ENCODE measurements at places on chromosomes 6 and 20.

GRCh38 chr20:51528263-51529027 lies 14.1 kb downstream of the NFATC2 start:
- DNase-seq, result no peak

DNA sequence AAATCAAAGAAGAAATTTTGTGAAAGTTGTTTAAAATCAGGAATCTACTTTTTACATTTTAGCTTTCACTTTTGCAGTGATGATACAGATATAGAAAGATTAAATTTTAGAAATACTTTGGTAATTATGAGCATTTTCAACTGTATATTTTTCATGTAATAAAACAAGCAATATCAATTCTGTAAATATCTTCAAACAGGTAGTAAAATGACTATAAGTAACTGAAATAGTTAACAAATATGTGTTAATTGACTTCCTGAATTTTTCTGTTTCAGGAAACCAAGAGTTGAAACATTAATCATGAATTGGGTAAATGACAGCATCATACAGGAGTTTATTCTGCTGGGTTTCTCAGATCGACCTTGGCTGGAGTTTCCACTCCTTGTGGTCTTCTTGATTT lies at the start of gene OR2B6:
Gene OR2B6 (plus strand): TSS at position 301 of the 400 bp plus-strand sequence. CDS start 0 bp downstream, at position 301.
- DNase-seq, result no peak

- DNase-seq, result no peak
Measured at GRCh38 chr20:34560141-34560523, 1.6 kb downstream of the MAP1LC3A start.

GRCh38 chr6:169851641-169852503 lies 100.5 kb downstream of the ERMARD start:
- no peak for DNase-seq

GRCh38 chr6:159713984-159714383 lies 13.3 kb upstream of the WTAP start:
- DNase-seq, result no peak

DNA sequence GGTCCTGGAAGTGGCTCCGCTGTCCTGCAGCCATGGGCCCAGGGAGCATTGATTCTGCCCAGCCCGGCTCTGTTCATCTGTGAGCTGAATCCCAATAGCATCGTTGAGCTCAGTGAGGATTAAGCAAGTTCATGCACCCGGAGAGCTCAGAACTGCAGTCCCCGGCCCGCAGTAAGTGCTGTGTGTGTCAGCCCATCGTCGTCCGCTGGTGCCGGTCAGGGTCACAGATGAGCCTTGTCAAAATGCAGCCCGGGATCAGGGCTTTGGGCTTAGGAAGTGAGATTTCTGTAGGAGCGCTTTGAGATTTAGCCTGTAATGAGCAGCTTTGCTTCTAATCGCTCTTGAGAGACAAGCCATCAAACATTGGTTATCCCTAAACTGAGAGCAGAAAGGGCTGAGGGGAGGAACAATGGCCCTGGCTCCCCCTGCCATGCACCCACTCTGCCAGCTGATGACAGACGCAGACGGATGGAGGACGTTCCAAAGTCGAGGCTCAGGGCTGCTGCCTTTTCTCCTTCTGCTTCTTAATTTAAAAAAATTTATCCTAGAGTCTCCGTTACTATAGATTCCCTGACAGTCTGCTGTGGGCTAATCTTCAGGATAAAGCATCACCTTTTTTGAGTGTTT lies 25.6 kb upstream of the SULF2 start:
- DNase-seq, result no peak

GRCh38 chr6:43985329-43985728 lies 141.9 kb downstream of the MRPL14 start:
- no peak for DNase-seq

- no peak for DNase-seq
Measured at GRCh38 chr20:48837014-48837413, 9.2 kb upstream of the PREX1 start.

DNA sequence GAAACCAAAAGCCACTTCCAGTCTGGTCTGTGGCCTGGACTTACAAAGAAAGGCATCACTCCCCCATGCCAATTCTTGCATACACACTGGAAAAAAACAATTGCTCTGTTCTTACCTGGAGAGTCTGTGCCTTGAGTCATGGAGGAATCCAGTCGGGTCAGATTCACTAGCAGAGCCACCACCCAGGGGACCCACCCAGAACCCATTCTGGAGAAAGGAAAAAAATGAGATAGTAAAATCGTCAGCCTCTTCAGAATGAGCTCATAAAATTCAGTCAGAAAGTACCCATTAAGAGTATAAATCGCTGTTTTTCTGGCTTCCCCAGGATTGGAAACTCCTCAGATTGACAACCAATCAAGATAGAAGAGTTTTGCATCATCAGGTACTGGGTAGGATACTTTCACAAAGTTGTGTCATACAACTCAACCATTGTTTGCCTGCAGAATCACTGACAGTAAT lies at the start of gene HLA-DOB:
Gene HLA-DOB (minus strand): TSS at position 257 of the 459 bp plus-strand sequence. CDS start 51 bp downstream, at position 206.
- no peak for DNase-seq

GRCh38 chr20:43750774-43751166 lies 24.0 kb upstream of the GTSF1L start:
- no peak for DNase-seq

GRCh38 chr20:51027035-51027795 lies 4.3 kb upstream of the KCNG1 start:
- DNase-seq, result no peak

GRCh38 chr6:13124131-13124530 lies 204.2 kb downstream of the TBC1D7 start:
- DNase-seq, result no peak

DNA sequence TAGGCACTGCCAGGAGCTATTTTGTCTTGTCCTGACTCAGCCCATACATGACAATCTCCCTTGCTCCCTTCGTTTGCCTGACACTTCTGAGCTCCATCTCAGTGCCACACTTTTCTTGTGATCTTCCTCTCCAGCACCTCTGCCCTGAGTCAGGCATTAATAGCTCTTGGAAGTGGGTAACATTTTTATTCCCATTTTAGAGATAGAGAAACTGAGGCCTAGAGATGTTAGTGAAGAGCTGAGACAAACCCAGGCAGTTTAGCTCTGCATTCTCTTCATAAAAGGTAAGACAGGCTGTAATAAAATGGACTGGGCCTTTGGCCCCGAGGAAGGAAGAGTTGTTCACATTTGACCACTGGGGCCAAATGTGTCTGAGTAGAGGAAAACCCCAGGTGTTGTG lies 167.4 kb downstream of the DHX35 start:
- DNase-seq, result no peak

DNA sequence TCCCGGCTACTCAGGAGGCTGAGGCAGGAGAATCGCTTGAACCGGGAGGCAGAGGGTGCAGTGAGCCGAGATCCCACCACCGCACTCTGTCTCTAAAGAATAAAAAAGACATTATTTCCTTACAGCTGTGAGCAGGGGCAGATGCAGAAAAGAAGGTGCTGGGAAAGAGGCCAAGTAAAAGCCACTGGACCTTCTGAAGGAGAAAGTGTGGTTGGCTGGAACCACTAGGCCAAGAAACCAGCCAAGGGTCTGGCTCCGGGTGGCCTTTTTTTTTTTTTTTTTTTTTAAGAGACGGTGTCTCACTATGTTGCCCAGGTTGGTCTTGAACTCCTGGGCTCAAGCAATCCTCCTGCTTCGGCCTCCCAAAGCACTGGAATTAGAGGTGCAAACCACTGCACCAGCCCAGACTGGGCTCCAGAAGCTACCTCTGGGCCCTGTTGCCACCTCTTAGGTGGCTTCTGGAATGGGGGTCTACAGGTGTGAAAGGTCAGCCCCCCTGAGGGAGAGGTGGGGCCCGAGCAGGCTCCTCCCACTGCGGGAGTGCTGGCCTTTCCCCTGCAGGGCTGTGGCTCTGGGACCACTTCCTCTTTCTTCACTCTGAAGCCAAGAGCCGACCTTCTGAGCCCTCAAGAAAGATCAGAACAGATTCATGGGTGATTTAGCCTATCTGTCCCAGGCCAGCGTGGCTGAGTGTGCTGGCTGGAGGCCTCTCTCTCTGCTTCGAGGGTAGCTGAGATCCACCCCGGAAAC lies at the start of gene FGD2:
Gene FGD2 (plus strand): TSS at position 595 of the 750 bp plus-strand sequence. CDS start 163 bp downstream, outside the sequence.
- DNase-seq, result no peak

DNA sequence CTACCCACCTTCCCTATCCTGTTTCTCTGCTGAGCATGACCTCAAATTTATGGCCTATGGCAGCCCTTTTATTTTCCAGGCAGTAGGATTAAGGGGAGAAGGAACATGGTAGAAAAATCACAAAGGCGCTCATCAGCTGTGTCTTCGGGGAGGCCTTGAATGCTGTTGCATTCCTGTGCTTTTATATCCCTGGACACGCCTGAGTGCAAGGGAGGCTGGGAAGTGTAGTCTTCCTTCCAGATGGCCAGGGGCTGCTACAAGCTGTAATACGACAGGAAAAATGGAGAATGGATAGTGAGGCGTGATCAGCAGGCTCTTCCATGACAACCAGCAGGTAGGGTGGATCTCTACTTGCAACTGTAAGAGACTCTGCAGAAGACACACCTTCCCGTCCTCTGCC lies 210.9 kb upstream of the GGTLC1 start:
- DNase-seq, result no peak

- no peak for DNase-seq
Measured at GRCh38 chr20:8221887-8222419, 89.9 kb downstream of the PLCB1 start.

GRCh38 chr6:14552891-14553290 lies 435.3 kb downstream of the CD83 start:
- DNase-seq, result no peak

GRCh38 chr6:7833751-7834070 lies 76.9 kb downstream of the TXNDC5 start:
- no peak for DNase-seq

- DNase-seq, result no peak
Measured at GRCh38 chr20:8675896-8676295, 393.0 kb upstream of the PLCB4 start.

GRCh38 chr6:22132656-22133055 lies 164.2 kb downstream of the PRL start:
- no peak for DNase-seq

DNA sequence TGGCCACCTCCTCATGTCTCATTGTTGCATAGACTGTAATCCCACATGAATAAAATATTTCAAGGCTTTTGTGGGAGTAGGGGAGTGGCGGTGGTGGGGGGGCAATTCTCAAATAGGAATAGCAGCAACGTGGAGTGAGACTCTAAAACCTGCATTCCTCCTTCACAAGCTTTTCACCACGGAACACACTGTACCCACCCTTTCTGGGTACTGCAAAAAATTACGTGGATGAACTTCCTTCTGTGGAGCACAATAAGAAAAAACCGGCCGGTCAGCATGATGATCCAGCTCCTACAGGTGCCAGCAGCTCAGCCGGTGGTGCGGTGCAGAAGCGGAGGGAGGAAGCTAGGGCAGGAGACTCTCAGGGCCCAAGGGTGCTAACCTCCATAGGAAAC lies 930 bp upstream of the RRAGD start:
- DNase-seq, result no peak

DNA sequence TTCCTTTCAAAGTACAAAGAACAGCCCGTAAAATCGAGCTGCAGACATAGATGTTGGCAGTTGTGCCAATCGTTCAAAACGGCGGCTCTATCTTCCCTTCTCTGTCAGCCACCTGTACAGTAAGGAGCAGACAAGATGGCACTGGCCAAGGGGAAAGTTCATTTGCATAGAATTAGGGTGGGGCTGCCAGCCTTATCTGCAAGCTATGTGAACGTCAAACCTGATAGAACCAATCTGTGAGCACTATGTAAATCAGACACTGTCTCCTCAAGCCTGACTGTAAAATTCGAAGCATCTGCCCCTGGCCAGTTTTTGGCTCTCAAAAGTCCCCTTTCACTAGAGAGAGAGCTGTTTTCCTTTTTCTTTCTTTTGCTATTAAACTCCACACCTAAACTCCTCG lies 374.5 kb downstream of the EPM2A start:
- DNase-seq, result no peak

DNA sequence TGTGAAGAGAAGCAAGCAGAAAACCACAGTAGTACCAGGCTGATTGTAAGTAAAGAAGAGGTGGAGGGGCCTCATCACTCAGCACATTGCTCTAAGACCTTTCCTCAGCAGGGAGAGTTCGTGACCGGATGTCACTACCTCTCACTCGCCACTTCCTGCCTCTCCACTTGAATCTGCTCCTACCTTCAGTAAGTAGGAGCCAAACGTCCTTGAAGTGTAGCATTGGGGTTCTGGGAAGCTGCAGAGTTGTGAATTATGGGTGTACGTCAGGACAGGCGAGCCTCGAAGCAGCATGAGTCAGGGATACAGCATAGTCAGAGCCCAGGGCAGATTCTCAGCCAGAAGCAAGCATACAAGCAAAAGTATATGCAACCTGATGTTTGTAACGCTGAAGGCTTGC lies 224.9 kb downstream of the PHACTR1 start:
- no peak for DNase-seq

GRCh38 chr6:91633374-91634111 lies 1046.7 kb upstream of the MAP3K7 start:
- DNase-seq, result no peak

DNA sequence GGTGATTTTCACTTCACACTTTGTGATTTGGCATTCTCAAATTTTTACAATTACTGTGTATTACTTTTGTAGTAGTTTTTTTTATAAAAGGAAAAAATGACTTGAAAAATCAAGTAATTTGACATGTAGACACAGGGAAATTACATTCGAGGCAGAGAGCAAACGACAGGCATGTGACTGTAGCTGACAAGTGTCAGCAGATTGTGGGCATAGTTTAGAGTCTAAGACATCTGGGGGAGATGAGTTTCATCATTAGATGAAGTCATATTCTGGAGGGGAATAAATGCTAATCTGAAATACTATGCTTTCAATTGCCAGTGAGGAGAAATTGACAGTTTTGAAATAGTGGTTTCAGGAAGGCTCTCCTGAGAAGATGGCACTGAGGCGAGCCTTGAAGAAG lies 126.0 kb downstream of the MTHFD1L start:
- DNase-seq, result no peak

- no peak for DNase-seq
Measured at GRCh38 chr6:46821458-46821881, 28.3 kb downstream of the MEP1A start.

- DNase-seq, result no peak
Measured at GRCh38 chr20:36856691-36857635, 19.0 kb upstream of the TLDC2 start.

Data from stimulated activated CD4-positive, alpha-beta T cell treated with anti-CD3 and anti-CD28 coated beads, Interleukin-15, amount 100 ng/mL, for 1 hour (primary cell).